ENCODE measurements at places on chromosomes 3 and 15. TPM values are rescaled to one million over a fixed set of nuclear protein-coding genes. Genes with fewer than 3 reads are reported as not detected.

DNA sequence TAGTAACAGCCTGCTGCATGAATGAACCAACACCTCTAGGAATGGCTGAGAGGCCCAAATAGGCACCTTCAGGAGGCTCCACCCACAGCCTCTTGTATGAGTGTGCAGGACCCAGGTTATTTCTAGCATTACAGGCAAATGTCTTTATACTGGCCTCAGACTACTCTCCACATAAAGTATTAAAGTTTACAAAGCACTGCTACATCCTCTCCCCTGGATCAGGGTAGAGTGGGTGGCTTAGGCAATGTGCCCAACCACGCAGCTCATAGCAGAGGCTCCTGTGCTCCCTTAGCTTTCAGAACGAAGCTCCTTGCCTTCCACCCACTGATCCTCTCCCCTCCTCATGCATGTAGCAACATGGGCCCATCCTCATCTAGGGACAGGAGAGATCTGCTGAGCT is 16.3 kb downstream of the TMEM43 start:
- DNase-seq: no peak

DNA sequence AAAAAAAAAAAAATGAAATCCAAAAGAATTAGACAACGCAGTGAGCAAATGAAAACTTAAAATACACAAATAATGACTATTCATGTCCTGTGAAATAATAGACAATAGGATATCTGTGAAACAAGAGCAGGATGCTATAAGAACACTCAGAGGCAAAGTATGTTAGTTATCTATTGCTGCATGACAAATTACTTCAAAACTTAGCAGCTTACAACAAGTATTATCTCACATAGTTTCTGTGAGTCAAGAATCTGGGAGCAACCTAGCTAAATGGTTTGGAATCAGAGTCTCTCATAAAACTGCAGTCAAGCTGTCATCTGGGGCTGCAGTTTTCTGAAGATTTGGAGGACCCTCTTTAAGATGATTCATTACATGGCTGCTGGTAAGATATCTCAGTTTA is 36.5 kb upstream of the ZMAT3 start:
- DNase-seq: no peak

DHX36 gene
- total RNA-seq: 41.3 TPM

GRCh38 chr15:84685304-84685703 is 27.3 kb upstream of the NMB start:
- DNase-seq: peak; percentile 68

GRCh38 chr3:115164374-115165221 is 17.5 kb upstream of the ZBTB20 start:
- no peak for DNase-seq

CCDC32 gene
- total RNA-seq: 18.7 TPM

ACTRT3 gene
- 1.4 TPM for total RNA-seq

ANP32A gene
- total RNA-seq: 60.9 TPM

GRCh38 chr15:82739086-82739485 is 29.4 kb upstream of the AP3B2 start:
- no peak for DNase-seq

DNA sequence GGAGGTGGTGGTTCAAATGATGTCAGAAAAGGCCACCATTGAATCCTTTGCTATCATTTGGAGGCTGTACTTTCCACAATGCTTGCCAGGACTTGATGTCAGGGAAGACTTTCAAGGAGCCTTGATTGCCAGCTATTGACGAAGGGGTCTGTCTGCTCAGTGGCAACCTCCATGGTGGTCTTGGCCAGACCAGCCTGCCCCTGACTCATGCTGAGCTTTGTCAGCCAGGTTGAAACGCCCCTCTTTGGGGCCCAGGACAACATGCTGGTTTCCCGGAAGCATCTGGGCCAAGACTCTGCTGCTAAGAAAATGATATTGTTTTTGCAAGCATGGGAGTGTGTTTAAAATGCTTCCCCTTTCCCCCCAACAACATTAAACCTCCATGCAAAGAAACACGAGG is 26.7 kb downstream of the CGNL1 start:
- no peak for DNase-seq

ONECUT1 gene
- not detected for total RNA-seq

GOLGA6A gene
- not detected for total RNA-seq

DNA sequence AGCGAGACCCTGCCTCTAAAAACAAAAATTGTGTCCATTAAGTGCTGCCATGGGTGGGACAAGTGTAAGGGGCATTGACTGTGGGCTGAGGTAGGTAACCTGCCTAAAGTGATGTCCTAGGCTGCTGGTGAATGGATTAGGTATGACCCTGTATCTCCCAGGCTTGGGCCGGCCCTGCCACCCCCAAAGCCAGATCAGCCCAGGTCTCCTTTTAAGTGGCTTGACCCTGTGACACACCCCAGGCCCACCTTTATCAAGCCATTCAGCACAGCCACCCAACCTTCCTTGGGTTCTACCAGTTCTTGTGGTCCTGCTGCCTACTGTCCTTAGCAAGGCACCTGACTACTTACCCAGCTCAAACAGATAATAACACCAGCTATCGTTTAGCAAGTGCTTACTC is 18.7 kb downstream of the CIB2 start:
- DNase-seq: no peak

SPTSSB gene
- total RNA-seq: not detected

DNA sequence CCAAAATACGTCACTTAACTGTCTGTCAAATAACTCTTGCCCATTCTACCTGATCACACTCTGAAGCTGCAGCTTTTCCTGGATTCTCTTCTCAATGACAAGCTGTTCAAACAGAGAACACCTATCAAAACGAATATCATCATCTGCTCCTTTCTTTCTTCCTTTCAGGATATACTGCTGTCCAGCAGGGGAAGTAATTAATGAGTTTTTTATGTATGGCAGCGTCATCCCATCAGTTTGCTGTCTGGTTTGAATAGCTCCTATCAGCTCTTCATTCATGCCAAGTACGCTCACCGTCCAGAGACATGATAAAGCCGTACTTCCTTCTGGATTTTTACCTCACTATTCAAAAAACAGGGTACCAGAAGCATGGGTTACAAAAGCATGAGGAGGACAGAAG is at the start of gene CHRM5:
Gene CHRM5 (plus strand): TSS at position 274 of the 400 bp plus-strand sequence. CDS start 94,221 bp downstream, outside the sequence.
- no peak for DNase-seq

- no peak for DNase-seq
These were observed 48.5 kb downstream of the GPR171 start for GRCh38 chr3:151154566-151154965.

DNAH12 gene
- total RNA-seq: not detected

HESX1 gene
- total RNA-seq: 0.75 TPM

All from right atrium auricular region (tissue), 2 donors.